ENCODE measurements at places on chromosomes 5 and 9. TPM values are rescaled to one million over a fixed set of nuclear protein-coding genes. Genes with fewer than 3 reads are reported as not detected.

Gene SOHLH1
- total RNA-seq, result not detected

Gene ADCY2
- total RNA-seq, result not detected

Gene CDC20B
- total RNA-seq, result 0.21 TPM

Gene DNAH5
- not detected for total RNA-seq

Gene FOXD4L6
- not detected for total RNA-seq

Gene ACSL6
- total RNA-seq, result 23.4 TPM

Gene TOPORS
- total RNA-seq, result 16.3 TPM

Gene PCDHB9
- total RNA-seq, result not detected

Gene SLC23A1
- total RNA-seq, result 0.65 TPM

Gene ANKRD55
- total RNA-seq, result not detected

Gene DMRT2
- total RNA-seq, result not detected

Gene C6
- not detected for total RNA-seq

Gene SLC28A3
- 0.38 TPM for total RNA-seq

Gene OSTF1
- 72.4 TPM for total RNA-seq

Gene ADAMTSL1
- not detected for total RNA-seq

Gene JAK2
- 29.2 TPM for total RNA-seq

Gene IFNA21
- total RNA-seq, result not detected

Gene MATR3
- total RNA-seq, result 210 TPM

Gene PAEP
- total RNA-seq, result not detected

Gene LRRC70
- total RNA-seq, result 0.23 TPM

Gene MLANA
- not detected for total RNA-seq

Gene LECT2
- total RNA-seq, result not detected

Gene TLR4
- not detected for total RNA-seq

Gene BHMT
- total RNA-seq, result not detected

Gene RXRA
- total RNA-seq, result 6.4 TPM

Gene CDKN2A
- 3.9 TPM for total RNA-seq

Gene OBP2A
- total RNA-seq, result not detected

Gene CTSV
- 0.36 TPM for total RNA-seq

Gene BAAT
- 0.08 TPM for total RNA-seq

Gene SOX30
- total RNA-seq, result 0.15 TPM

Gene MYOT
- total RNA-seq, result not detected

Gene SHISAL2B
- total RNA-seq, result not detected

Gene TGFBI
- total RNA-seq, result not detected

Gene RNF44
- total RNA-seq, result 47.2 TPM

Gene ARAP3
- total RNA-seq, result 6.5 TPM

Gene FOXD4L3
- total RNA-seq, result 0.10 TPM

Gene FOXD4
- 0.10 TPM for total RNA-seq

Gene GAS1
- total RNA-seq, result 0.34 TPM

Gene LIX1
- total RNA-seq, result not detected

Gene CEL
- total RNA-seq, result 1.3 TPM

Gene APBA1
- total RNA-seq, result 0.08 TPM

Gene FBLL1
- total RNA-seq, result not detected

Gene PROB1
- 8.2 TPM for total RNA-seq

Gene ALAD
- 18.2 TPM for total RNA-seq

Gene ITGA2
- 6.3 TPM for total RNA-seq

Gene PDGFRB
- 0.61 TPM for total RNA-seq
